Camera-type eye (tissue), 1 donor: ENCODE measurements at places on chromosomes 4 and X. TPM values are rescaled to one million over a fixed set of nuclear protein-coding genes. Genes with fewer than 3 reads are reported as not detected.

The PABPC4L gene
- 8.8 TPM for total RNA-seq

The ZFP92 gene
- total RNA-seq, result 0.60 TPM

The RGN gene
- 11.4 TPM for total RNA-seq

The CACNA1F gene
- total RNA-seq, result 27.9 TPM

The MRPL1 gene
- total RNA-seq, result 37.5 TPM

The GUCY2F gene
- not detected for total RNA-seq

The TMEM175 gene
- total RNA-seq, result 22.4 TPM

The FRG1 gene
- total RNA-seq, result 31.7 TPM

The KLHL13 gene
- total RNA-seq, result 36.2 TPM

The MAB21L2 gene
- total RNA-seq, result 47.0 TPM

The GPR78 gene
- total RNA-seq, result 2.1 TPM

The ARHGAP24 gene
- 52.7 TPM for total RNA-seq

The SNCA gene
- 57.5 TPM for total RNA-seq

The CT47B1 gene
- total RNA-seq, result not detected

The ELK1 gene
- 16.4 TPM for total RNA-seq

The ADH1B gene
- total RNA-seq, result 8.9 TPM

The VCX3A gene
- not detected for total RNA-seq
